Right lobe of liver (tissue), 6 donors: ENCODE measurements at places on chromosomes 7 and 10.

DNA sequence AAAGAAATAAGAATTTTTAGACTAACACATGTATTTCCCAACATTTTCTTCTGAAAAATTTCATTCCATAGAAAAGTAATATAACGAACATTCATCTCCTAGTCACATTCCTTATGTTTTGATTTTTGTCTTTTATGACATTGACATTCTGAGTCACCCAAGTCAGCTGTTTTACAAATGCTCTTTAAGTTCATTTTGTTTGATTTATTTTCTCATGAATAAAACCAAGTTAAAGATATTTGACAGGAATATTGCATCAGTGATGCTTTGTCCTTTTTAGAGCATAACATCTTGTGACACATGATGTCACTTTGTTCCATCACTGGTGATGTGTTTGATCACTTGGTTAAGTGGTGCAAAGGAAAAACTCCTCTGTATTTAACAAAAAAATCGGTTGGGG, 48.4 kb downstream of the HGF start:
- DNase-seq: no peak

GRCh38 chr10:60611291-60611747, 167.0 kb upstream of the CDK1 start:
- DNase-seq: no peak

- DNase-seq: peak; percentile 25
Observed at GRCh38 chr7:135976312-135977006, 700 bp downstream of the MTPN start.

GRCh38 chr7:92854501-92855238, 18.3 kb upstream of the CDK6 start:
- no peak for DNase-seq

DNA sequence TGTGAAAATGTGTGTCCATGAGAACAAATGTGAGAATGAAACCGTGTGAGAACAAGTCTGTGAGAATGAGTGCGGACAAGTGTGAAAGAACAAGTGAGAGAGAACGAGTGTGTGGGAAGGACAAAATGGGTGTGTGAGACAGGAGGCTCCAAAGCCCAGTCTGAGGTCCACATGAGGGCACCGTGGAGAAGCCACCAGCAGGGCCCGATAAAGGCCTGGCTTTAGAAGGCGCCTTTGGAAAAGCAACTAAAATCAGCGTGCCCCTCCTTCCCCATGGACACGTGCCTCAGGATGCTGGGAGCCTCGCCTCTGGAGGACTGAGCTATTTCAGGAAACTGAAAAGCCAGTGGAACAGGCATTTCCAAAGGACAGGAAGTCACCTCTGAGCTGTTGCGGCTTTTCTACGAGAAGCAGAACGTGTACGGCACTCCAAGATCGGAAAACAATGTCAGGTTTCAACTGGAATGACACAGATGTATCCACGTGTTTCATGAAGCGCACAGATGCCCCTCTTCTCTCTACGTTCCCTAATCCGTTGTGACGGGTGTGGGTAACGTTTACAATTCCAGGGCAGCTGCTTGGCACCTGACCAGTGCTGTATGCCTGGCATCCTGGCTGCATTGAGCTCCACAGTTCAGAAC, 46.4 kb downstream of the ESYT2 start:
- DNase-seq: no peak

- no peak for DNase-seq
Observed at GRCh38 chr7:133412942-133413341, 160.1 kb downstream of the EXOC4 start.

DNA sequence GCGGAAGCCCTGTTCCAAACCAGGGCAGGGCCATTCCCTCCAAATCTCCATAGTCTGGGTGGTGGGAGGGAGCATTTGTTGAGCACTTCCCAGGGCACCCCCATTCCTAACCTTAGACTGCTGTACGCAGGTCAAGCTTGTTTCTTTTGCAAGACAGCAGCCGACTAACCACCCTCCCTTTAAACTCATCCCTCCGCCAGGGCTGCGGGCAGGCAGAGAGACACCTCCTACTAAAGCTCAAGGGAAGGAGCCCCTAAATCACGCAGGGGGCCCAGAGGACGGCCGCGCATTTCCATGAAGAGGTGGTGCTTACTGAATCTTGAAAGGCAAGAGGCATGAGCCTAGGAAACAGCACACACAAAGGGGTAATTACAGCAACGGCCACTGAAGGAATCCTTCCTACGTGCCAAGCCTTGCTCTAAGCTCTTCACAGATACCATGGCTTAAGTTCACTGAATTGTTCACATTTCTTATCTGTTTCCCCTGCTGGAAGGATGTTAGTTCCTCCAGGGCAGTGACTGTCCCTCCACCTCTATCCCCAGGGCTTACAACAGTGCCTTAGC, 90.0 kb downstream of the PROSER2 start:
- no peak for DNase-seq

- no peak for DNase-seq
Observed at GRCh38 chr7:7912937-7913336, 55.7 kb upstream of the GLCCI1 start.

DNA sequence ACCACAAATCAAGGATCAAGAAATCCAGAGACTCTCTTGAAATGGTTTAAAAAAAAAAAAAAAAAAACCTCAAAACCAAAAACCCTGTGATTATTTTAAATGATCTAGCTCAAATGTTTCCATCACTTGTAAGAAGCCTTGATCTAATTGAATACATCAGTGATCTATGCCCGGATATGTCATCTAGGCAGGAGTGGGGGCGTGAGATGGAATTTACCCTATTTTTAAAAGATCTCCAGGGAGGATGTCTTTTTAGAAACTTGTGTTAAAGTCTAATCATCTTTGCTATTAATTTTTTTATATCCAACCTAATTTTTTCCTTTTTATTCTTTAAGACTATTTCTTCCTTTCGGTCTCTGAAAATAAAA, 101.4 kb upstream of the PDLIM1 start:
- no peak for DNase-seq

DNA sequence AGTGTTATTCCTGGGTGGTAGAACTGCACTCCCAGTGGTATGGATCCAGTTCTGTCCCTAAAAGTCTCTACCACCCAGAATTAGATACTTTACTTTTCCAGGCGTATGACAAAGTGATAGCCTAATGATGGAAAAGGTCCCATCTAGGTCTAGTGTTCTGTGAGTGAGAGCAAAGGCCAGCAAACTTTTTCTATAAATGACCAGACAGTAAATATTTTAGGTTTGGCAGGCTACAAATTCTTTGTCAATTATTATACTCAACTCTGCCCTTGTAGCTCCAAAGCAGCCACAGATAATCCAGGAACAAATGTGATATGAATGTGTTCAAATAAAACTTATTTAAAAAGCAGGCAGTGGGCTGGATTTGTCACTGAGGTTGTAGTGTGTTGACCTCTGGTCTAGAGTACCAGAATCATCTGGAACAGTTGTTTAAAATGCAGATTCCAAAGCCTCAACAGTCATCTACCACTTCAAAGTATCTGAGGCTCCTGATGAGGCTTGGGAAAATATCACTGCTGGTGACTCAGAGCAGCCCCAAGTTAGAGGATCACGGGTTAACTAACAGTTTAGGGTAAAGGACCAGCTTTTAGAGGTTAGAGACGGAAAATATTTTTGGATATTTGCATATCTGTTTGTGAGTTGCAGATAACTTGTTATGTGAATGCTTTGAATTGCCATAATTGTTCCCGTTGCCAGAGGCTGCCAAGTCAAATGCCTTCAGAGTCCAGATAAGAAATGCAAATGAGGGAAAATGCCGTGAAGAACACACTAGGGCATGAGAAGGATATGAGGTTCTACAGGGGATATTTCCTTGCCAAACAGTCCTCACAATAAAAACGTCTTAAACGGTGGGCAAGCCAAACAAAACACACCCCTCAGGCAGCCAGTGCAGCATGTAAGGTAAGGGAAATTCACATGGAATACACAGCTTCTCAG, 19.4 kb downstream of the NRAP start:
- DNase-seq: no peak

DNA sequence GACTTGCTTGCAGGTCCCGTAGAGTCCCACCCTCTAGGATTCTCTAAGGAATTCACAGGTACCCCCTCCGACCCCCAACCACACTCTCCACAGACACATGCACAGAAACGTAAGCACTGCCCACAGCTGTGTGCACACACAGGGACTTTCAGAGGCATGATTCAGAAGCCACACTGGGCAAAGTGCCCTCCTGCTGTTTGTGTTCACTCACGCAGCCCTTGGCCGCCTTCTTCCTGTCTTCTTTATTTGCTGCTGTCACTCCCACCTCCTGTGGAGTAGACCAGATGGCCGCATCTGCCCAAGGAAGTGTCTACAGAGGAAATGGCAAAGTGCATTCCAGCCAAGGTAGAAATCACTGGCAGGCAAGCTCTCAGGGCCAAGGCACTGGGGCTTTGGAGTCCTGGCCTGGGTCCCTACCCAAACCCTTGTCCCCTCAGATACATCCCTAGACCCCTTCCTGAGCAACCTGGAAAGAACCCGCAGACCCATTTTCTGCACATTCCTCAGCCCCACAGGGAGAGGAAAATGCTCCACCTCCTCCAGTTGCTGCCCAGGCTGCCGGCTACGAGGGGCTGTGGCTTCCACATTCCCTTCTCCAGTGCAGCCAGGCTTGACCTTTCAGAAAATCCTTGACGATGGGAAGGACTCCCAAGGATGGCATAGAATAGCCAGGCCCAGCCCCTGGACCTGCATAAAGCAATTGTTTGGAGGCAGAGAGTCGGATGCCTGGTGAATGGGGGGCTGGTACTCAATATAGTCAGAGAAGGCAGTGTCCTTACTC, 21.6 kb upstream of the GIMAP8 start:
- DNase-seq: no peak

DNA sequence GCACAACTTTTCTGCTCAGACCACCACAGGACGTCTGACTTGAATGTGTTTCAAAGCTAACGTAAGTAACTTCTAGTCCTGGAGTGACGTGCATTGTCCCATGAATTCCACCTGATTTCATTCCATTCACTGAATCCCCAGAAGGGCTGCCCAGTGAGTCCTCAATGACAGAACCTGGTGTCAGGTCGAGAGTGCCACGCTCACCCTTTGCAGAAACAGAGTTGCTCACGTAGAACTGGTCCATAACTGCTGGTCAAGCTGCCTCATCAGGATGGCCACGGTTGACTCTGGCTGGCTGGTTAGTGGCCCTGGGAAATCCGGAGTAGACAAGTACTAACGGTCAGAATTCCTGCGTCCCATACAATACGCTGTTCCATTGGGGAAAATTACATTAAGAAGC, 50.6 kb upstream of the UBE3C start:
- DNase-seq: peak; percentile 9

DNA sequence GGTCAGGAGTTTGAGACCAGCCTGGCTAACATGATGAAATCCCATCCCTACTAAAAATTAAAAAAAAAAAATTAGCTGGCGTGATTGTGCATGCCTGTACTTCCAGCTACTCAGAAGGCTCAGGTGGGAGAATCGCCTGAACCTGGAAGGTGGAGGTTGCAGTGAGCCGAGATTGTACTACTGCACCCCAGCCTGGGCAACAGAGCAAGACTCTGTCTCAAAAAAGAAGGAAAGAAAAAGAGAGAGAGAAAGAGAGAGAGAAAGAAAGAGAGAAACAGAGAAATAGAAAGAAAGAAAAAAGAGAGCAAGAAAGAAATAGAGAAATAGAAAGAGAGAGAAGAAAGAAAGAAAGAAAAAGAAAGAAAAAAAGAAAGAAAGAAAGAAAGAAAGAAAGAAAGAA, 292.8 kb upstream of the KLF6 start:
- DNase-seq: no peak

DNA sequence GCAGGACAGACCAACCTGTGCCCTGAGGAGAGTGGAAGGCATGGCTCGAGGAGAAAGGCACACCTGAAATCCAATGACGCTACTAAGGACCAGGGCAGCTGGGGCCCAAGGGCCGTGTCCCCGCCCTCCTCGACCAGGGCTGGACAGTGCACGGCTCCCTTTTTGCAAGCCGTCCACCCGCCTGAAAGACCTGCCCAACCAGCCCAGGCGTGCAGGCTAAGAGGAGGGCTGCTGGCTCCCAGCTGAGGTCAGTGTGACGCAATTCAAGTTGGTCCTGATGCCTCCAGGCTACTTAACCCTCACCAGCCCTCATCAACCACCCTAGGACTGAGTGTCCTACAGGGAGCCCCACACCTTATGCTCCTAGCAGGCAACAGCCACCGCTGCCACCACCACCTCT, 69.3 kb downstream of the DLG5 start:
- DNase-seq: no peak

GRCh38 chr10:5040781-5041470, 37.3 kb upstream of the AKR1C2 start:
- no peak for DNase-seq

DNA sequence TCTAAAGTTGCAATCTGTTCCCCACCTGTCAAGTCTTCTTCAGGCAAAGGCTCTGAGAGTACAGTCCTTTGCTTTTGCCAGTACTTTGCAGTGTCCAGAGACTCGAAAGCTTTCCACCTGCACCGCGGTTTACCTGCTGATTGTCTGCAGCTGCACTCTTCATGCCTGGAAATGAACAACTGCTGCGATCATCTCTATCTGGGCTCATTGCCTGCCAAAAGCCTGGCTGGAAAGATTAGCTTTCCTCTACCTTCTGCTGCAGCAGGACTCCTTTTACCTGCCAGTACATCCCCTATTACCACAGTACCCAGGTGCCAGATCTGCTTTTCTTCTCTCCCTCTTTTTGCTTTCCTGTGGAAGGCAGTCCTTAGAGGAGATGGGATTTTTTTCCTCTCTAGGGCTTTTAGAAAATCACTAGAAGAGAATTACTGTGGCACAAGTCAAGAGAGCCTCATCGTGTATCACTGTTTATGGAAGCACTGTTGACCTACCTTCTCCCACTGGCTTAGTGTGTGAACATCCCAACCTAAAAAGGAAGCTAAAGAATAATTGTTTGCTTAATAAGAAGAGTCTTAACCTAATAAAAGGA, 2.2 kb downstream of the STRIP2 start:
- no peak for DNase-seq

GRCh38 chr7:13257661-13258060, 570.2 kb downstream of the ARL4A start:
- DNase-seq: no peak

DNA sequence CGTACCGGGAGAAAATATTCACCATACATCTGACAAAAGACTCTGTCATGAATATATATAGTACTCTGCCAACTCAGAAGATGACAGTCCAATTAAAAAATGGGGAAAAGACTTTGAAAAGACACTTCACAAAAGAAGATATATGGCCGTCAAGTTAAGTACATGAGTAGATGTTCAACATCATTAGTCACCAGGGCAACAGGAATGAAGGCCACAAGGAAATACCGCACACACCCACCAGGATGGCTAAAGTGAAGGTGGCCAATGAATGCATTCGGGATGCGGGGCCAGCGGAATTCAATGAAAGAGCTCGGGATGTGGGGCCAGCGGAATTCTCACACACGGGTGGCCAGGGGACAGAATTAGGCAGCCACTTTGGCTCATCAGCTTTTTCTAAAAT, 42.2 kb downstream of the MAD1L1 start:
- no peak for DNase-seq

DNA sequence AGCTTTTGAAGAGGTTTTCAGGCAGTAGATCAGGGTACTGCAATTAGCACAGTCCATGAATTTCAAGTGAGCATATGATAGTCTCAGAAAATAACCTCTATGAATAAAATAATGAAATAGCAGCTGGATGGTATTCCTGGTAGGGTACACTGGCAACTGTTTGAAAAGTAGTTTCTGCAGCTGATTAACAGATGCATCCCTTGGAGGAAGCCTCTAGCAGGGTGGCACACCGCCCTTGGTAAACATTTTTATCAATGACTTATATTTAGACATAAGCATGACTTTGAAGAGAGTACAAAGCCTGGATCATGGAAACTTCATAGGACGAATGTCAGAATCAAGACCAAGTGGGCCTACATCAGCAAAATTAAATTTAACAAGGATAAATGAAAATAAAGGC, 26.8 kb downstream of the WNT16 start:
- no peak for DNase-seq
